Choroid plexus epithelial cell (primary cell): ENCODE measurements at places on chromosomes 1 and 21.

DNA sequence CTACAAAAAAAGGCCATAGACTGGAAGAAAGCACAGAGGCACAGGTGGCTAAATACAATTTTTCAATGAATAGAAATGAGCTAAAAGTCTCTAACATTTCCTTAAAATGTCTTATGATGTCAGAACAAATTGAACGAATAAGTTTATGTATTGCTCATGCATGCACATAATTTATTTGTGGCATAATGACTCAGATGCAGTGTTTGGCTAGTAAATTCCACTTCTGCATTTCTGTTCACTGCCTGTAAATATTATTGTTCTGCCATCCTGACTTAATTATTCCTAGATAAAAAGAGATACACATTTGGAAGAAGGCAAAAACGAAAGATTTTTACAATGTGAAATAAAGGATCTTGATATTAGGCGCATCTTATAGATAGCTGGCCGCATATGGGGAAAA lies 26.6 kb upstream of the EXO1 start:
- peak; percentile 53 for DNase-seq

DNA sequence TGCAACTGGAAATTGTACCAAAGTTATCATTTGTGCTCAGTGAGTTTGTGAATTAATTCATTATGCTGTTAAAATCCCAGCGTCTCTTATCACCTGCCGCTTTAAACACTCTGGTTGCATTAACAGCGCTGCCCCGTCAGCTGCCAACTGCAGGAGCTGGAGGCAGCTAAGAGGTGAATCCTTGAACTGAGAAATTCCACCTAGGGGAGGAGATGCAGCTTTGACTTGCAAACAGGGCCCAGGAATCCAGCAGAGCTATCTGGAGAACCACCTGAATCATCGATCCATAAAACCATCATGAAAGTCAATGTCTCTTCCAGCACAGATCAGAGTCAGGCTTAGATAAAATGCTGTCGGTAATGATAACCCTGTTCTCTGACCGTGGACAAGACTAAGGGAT lies 140.7 kb upstream of the PTBP2 start:
- no peak for DNase-seq

GRCh38 chr1:167633258-167633944 lies 3.4 kb downstream of the RCSD1 start:
- DNase-seq: no peak

GRCh38 chr1:33366762-33367484 lies 46.0 kb upstream of the A3GALT2 start:
- no peak for DNase-seq

DNA sequence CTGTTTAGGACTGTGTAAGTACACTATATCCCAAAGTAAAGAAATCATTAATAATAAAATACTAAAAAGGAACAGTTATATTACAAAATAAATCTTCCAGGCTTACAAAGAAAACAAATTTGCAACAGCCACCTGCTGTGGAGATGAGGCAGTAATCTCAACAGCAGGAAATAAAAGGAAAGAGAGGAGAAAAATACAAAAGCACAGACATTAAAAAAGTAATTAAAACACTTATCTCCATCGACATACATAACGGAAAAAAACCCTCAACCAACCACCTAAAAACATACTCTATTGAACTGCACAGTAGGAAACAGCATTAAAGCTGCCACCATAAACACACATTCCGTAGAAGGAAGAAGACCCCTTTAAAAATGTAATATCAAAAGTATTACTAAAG lies 317.6 kb downstream of the DPYD start:
- DNase-seq: peak; percentile 8

- no peak for DNase-seq
These were observed 27.6 kb downstream of the USP33 start for GRCh38 chr1:77732090-77732489.
